ENCODE measurements at places on chromosomes 16 and 17.
A peak's percentile ranks its signal among the peaks of the same experiment; 100 is the strongest.

DNA sequence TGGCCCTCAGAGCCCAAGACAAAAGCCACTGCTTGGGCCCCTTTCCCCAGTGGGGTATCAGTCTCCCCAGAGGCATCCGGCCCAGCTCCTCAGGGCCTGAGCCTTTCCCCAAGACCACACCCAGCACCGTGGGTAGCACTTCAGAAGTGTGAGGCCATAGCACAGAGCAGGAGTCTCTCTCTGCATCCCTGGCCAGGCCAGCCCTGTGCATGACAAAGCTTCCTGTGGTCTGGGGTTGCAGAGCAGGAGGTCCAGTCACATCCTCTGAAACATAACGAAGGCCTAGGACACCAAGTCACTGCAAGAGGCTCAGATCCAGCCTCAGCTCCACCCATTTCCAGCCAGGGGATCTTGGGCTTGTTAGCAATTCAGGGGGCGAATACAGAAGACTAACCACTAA lies 56.8 kb upstream of the ZNF423 start:
- no peak for DNase-seq

- no peak for DNase-seq
These were observed 57.1 kb downstream of the RAB11FIP4 start for GRCh38 chr17:31448467-31449077.

- DNase-seq = no peak
These were observed 486.5 kb upstream of the EEF2KMT start for GRCh38 chr16:5584109-5584508.

- DNase-seq = no peak
These were observed 83.0 kb downstream of the ANKRD11 start for GRCh38 chr16:89407282-89407924.

- DNase-seq = no peak
These were observed 81.2 kb upstream of the ATP2A3 start for GRCh38 chr17:4045487-4045886.

DNA sequence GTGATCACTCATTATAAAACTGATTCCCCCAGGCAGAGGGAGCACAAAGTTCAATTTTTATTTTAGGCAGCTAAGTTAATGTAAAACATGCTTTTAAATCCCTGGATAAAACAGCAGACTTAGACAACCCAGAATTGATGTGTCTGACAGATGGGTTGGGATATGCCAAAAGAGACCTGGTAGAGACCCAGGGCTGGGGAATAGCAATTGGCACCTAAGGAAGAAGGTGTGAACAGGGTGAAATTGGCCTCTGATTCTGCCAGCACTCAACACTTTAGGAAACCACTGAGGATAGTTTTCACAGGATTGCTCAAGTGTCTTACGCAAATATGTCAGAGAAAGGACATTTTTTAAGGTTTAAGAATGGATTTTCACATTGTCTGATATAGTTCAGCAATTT lies 938.2 kb upstream of the CDH8 start:
- no peak for DNase-seq

- no peak for DNase-seq
These were observed 387.5 kb upstream of the HSBP1 start for GRCh38 chr16:83420206-83420760.

DNA sequence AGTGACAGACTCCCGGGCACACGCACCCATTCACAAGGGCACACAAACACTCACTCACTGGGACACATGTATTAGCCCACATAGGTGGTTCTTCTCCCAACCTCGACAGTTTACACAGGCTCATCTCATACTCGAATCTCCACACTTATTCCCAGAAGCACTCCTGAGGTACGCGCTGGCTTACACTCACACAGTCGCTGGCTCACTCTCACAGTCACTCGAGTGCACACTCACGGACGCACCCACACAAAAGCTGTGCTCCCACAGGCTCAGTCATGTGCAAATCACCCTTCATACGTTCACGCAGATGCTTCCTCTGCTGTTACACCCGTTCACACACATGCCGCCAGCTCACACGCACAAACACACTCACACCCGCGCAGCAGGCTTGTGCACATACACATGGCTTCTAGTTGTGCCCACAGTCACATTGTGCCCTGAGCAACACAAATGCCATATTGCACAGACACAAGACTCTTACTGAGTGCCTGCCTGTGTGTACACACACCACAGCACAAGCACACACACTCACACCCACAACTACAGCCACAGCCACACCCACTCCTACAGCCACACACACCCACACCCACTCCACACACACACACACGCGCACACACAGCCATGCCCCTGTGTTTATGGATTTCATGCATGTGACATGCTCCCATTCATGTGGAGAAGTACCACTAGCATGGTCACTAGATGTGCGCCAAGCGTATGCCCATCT lies 8.4 kb upstream of the PRR29 start:
- DNase-seq = no peak

GRCh38 chr17:45648642-45649041 lies 135.5 kb upstream of the CRHR1 start:
- DNase-seq = no peak

DNA sequence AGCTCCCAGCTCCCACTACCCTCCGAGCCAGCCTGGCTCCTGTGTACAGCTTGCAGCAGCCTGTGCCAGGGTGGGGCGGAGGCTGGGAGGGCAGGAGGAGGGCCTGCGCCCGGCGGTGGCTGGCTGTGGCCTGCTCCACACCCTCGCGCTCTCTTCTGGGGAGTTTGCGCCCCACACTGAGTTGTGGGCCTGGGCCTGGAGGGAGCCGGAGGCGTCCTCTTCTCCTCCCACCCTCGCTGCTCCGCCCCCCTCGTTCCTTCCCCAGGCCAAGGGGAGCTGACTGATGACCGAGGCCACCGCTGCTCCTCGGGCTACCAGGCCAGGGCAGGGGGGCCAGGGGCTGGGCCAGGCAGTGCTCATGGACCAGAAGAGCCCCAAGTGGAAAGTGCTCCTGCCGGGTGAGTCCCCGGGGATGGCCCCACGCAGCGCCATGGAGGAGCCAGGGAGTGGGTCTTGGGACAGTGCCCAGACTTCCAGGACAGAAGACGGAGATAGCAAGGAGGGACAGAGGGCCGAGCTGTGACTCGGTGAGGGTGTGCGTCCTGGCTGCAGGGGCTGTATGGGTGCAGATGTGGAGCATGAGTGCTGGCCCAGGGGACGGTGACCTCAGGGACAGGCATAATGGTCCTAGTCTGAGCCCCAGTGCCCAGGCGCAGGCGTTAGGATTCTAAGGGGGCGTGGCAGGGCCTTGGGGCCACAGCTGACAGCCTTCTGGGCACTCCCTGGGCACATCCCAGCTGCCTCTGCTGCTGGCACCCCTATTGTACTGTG lies 242.1 kb upstream of the GSE1 start:
- DNase-seq = no peak

DNA sequence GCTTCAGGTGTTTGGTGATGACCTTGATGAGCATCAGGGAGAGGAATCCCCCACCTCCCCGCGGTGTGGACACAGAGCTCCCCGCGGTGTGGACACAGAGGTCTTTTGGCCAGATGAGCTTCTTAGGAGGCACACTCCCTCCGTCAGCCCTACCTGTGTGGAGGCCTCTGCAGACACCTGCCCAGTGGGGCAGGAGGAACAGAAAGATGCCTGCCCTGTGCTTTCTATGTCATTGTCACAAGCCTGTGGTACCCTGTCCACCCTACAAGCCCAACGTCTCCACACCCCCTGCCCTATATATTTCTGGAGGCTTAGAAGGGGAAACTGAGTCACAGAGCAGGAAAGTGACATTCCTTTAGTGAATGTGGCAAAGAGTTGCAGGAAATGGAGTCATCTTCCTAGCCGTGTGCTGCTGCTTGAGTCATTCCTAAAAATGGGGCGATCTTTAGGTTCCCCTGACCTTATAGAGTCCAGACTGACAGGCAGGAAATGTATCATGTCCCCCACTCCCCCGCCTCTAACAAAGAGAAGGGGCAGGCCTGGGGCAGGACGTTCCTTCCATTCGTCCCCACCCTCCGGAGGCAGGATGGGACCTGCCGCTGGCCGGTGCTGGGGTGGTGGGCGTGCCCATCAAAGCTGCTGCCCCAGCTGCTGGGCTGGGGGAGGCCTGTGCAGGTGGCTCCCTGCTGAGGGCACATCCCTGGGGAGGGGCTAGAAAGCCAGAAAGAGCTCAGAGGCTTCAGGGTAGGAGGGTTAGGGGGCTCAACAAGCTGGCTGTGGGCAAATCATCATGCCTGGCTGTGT lies 1.0 kb upstream of the C16orf74 start:
- no peak for DNase-seq

DNA sequence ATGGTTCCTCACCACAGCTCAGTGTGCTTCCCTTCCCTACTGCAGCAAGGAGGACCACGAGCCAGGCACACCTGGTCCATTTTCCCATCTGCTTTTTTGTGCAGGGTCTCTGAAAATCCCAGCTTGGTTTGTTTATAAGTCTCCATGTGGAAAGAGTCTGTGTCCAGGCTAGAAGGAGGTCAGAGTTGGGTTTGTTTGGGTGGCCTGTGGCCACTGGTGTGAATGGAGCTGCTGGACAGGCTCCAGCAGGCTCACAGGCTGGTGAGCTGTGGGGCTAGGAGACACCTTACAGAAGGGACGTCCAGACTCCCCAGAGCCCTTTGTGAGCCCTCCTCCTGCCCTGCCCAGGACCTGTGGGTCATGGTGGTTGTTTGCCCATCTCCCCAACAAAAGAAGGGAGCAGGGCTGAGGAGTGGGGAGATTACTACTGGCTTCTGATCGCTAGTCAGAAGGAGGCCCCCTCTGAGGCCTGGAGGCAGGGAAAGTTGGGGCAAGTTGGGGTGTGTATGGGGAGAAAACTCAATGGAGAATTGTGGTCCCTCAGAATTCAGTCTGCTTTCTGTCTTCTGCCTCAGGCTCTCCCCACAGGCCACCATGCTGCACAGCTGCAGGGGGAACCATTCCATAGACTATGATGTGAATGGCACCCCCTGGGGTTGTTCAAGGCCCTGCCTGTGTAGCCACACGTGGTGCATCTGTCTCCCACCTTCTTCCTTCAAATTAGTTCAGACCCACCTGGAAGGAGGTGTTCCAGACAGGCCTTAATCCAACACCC lies 4.1 kb downstream of the RARA start:
- DNase-seq = no peak

- DNase-seq = no peak
These were observed 2.7 kb downstream of the TOM1L1 start for GRCh38 chr17:54903375-54903774.

DNA sequence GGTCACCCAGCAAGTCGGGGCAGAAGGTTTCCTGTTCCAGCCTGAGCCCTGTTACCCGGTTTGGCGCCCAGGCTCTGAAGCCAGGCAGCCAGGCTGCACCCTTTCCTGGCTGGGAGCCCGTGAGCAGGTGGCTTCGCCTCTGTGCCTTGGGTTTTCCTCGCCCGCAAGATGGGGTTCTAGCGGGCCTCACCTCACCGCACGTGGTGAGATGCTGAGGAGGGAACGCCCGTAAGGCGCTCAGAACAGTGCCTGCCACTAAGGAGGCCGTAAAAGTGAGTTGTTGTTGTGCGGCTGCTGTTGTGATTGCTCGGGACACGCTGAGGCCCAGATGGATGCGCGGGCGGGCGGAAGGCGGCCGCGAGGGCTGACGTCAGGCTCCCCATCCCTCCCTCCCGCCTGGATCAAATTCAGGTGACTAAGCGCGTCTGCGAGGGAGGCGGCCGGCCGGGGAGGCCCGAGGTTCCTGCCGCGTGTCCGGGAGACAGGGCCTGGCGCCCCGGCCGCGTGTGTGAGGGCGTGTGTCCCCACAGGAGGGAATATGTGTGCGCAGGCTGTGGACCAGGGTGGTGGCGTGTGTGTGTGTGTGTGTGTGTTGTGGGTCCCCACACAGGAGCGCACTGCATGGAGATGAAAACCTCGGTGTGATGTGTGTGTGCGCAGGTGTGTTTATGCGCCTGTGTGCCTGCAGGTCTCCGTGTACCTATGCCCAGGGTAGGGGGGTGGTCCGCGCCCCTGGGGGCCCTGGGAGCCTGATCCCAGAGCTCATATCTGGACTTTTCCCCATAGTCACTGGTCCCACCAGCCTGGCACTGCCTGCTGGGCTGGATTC lies 4.3 kb downstream of the CAMKK1 start:
- no peak for DNase-seq

- peak; percentile 15 for DNase-seq
These were observed at the start of the genes KCTD19 and LRRC36 for GRCh38 chr16:67326472-67327309. Gene KCTD19 (minus strand): TSS chr16:67326741. CDS start chr16:67326707, 34 bp downstream. Gene LRRC36 (plus strand): TSS chr16:67326815. CDS start chr16:67326863, 48 bp downstream.

GRCh38 chr16:15854906-15855703 lies 1.7 kb downstream of the MYH11 start:
- no peak for DNase-seq

- no peak for DNase-seq
These were observed 4.6 kb downstream of the PYCR1 start for GRCh38 chr17:81932333-81932983.

- no peak for DNase-seq
These were observed 23.9 kb downstream of the AMFR start for GRCh38 chr16:56401482-56401881.

DNA sequence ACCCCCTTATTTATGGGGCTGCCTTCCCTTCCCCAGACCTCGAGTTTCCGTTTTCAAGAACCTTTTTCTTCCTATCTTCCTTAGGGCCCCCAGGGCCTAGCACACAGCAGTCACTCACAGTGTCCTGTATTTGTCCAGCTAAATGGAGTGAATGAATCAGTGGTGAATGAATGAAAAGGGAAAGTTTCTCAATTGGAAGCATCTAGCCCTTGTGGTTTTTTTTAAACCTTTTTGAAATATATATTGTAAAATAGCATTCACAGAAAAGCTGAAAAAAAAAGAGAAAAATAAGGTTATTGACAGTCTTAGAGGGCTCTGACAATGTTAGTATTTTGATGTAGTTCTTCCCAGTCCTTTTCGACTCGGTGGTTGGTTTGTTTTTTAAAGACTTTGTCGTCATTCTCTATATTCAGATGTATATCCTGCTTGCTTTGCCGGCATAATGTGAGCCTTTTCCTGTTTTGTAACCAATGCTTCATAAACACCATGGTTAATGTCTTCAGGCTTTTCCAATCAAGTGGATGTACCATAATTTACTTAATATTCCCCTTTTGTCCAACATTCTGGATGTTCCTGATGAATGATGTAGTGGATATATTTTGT lies 45.3 kb downstream of the RAI1 start:
- no peak for DNase-seq

DNA sequence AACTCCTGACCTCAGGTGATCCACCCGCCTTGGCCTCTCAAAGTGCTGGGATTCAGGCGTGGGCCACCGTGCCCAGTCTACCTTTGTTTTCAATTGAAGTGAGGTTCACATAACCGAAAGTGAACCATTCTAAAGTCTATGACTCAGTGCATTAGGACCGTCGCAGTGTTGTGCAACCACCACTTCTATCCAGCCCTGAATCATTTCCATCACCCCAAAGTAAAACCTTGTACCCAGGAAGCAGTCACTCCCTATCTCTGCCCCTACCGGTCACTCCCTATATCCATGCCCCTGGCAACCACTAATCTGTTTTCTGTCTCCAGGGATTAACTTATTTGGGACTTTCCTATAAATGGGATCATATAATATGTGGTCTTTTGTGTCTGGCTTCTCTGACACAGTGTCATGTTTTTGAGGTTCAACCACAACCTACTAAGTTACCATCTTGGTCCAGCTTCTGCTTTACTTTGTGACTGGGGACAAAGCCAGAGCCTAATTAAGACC lies 28.3 kb upstream of the CDC42EP4 start:
- no peak for DNase-seq

- DNase-seq = no peak
These were observed 150.0 kb downstream of the MSI2 start for GRCh38 chr17:57406131-57406980.

- no peak for DNase-seq
These were observed 256.1 kb downstream of the ZFHX3 start for GRCh38 chr16:72791786-72792185.
